ENCODE measurements at places on chromosomes 1 and 21. TPM values are rescaled to one million over a fixed set of nuclear protein-coding genes. Genes with fewer than 3 reads are reported as not detected.

The CASQ1 gene
- total RNA-seq, result not detected

The CLDN14 gene
- not detected for total RNA-seq

The DIO1 gene
- not detected for total RNA-seq

The CNIH3 gene
- total RNA-seq, result 1.5 TPM

The SLFNL1 gene
- total RNA-seq, result 0.33 TPM

The IER5 gene
- 57.1 TPM for total RNA-seq

The IGSF3 gene
- 0.24 TPM for total RNA-seq

The TEDDM1 gene
- not detected for total RNA-seq

The AMY1B gene
- total RNA-seq, result not detected

Data from natural killer cell treated with Interleukin-12 subunit alpha and Interleukin-12 subunit beta and Interleukin-15 and Interleukin-18, amount 100 ng/mL, for 72 hours (primary cell).